ENCODE measurements at places on chromosomes 5 and 9.

GRCh38 chr9:14307989-14308852, 5.7 kb downstream of the NFIB start:
- no peak for DNase-seq

DNA sequence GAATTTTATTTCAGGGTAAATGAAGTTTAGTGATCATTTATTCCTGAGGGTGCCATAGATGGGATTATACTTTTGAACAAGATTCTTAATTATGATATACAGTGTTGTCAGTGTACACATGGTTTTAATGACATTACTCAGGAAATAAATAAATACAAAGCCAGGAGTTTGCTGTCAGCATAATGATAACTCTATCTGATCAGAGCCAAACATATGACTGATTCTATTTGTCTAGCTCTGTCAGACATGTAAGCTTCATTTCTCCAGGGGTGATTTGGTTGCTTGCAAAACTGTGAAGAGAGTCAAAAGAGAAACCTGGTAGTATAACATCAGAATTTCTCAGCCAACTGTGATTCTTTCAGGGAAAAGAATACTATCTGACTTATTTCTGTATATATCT, 1425.8 kb upstream of the C9orf72 start:
- no peak for DNase-seq

GRCh38 chr5:33309068-33309467, 131.7 kb upstream of the TARS1 start:
- no peak for DNase-seq

GRCh38 chr5:133389066-133389590, 223.2 kb downstream of the FSTL4 start:
- DNase-seq: no peak

GRCh38 chr5:132704875-132705274, 31.1 kb downstream of the IL4 start:
- no peak for DNase-seq

GRCh38 chr5:164336906-164337305, 831.5 kb downstream of the MAT2B start:
- DNase-seq: no peak

- no peak for DNase-seq
Measured at GRCh38 chr5:58501778-58502417, 10.7 kb downstream of the GAPT start.

DNA sequence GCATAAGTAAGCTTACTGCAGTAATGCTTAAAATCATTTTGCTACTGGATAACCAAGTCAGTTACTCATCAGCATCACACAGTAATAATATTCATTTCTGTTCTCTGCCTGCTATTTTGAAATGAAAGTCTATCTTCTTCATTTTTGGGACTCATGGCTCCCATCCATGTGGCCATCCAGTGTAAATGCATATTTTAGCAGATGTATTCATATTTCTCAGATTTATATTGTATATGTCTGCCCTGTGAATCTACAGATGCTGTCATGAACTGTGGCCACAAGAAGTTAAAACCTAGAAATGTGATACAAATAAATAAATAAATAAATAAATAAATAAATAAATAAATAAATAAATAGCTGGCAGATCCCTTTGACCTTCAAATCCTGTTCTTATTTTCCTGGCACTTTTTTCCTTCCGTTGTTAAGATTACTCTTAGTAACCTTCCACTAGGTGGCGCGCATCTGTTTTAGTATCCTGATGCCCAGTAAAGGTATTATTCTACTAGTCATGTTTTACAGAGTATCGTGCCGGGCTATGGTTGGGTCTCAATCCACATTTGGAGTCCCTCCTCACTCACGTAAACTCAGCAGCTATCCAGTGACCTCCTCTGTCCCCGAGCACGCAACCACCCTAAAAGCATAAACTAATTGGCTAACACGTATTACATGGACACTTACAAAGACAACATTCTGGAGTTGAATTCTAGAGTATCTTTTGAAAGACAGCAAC, 79.2 kb upstream of the IL7R start:
- DNase-seq: peak; percentile 67

DNA sequence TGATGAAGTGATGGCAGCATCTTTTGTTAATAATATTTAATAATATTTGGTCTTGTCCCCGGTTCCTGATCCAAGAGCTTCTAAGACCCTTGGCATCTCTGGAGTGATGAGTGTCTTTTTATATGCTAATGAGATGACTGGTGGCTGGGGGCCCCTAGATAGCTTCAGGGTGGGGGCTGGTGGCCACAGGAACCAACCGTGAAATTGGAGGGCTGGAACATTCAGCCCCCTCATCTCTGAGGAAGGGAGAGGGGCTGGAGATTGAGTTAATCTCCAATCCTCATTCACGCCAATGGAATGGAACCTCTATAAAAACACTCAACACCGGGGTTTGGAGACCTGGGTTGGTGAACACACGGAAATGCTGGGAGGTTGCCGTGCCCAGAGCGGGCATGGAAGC, 78.2 kb upstream of the RAPGEF1 start:
- DNase-seq: no peak

DNA sequence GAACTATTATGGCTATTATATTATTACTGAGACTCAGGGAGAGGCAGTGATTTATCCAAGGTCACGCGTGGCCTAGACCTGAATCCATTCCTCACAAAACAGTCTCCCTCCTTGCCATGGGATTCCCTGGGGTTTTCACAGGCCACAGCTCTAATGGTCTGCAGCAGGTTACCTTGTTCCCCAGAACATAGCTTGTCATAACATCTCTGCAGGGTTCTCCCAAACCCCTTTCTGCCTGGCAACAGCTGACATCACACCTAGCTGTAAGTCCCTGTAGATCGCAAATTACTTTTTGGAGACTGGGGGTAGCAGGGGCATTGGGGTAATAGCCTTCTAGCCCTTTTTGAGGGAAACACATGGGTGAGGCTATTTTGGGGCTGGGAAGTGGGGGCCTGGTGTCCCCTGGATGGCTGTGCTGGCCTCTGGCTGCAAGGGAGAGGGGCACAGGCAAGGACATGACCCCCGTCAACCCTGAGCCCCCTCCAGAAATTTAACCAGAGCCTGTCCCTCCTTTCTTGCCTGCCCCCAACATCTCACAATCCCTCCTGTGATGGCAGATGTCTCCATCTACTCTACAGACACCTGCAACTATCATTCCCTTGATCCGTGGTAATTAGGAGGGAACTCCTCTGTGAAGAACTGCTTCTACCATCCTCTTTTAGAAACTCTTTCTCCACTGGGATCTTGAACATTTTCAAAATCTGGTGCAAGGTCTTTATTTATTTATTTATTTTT, 1.3 kb downstream of the CD74 start:
- DNase-seq: peak; percentile 72

GRCh38 chr9:84939774-84940173, 270.2 kb downstream of the NTRK2 start:
- no peak for DNase-seq

GRCh38 chr9:22237497-22238363, 208.9 kb upstream of the DMRTA1 start:
- no peak for DNase-seq

GRCh38 chr5:124590686-124591085, 155.8 kb downstream of the ZNF608 start:
- no peak for DNase-seq

- no peak for DNase-seq
Measured at GRCh38 chr9:15163931-15164330, 143.1 kb downstream of the TTC39B start.

DNA sequence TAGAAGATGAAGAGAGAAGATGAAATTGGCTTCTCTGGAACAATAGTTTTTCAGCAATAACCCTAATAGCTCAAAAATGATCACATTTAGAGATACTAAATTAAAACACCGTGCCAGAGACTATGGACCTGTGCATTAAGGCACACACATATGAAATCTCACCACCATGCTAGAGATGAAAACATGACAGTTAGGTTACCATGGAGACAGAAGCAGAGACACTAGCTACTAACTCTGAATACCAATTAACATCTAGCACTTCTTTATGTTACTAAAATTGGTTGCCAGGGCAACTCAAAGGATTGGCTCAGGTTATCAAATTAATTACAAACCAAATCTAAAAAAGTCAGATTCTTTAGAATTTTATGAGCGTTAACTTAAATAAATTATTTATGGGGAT, 337.7 kb downstream of the PLK2 start:
- DNase-seq: no peak

- no peak for DNase-seq
Measured at GRCh38 chr9:34185778-34186551, 7.1 kb downstream of the UBAP1 start.

GRCh38 chr5:5939759-5940370, 438.5 kb downstream of the MED10 start:
- DNase-seq: no peak

DNA sequence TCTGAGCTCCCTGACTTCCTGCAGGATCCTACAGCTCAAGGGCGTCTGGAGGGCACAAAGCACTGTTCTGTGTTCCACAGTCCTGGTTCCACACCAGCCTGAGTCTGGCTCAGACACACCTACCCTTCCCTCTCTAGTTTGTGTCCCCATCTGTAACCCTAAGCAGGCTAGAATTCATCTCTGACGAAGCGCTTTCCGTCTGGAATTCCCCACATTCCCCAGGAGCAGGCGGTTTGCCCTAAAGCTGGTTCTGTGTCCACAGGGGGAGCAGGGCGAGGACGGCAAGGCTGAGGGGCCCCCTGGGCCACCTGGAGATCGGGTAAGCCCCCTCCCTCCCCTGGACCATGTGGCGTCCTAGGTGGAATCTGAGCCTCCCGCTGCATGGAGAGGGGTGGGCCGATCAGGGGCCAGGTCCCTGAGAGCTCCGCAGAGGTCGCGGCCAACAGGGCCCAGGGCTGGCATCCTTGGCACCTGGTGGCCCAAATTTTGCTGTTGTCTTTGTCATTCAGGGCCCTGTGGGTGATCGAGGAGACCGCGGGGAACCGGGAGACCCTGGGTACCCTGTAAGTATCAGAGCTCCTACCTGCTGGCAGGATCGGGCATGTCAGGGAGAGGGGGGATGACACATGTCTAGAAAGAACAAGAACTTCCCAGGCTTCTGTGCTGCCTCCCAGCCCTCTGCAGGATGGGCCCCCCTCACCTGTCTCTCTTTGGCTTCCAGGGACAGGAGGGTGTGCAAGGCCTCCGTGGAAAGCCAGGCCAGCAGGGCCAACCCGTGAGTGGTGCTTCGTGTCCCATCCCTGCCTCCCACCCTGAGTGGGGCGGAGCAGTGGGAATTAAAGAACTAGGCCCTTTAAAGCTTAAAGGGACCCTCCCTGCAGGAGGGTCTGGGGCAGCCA, 34.5 kb upstream of the ORM1 start:
- DNase-seq: peak; percentile 17

DNA sequence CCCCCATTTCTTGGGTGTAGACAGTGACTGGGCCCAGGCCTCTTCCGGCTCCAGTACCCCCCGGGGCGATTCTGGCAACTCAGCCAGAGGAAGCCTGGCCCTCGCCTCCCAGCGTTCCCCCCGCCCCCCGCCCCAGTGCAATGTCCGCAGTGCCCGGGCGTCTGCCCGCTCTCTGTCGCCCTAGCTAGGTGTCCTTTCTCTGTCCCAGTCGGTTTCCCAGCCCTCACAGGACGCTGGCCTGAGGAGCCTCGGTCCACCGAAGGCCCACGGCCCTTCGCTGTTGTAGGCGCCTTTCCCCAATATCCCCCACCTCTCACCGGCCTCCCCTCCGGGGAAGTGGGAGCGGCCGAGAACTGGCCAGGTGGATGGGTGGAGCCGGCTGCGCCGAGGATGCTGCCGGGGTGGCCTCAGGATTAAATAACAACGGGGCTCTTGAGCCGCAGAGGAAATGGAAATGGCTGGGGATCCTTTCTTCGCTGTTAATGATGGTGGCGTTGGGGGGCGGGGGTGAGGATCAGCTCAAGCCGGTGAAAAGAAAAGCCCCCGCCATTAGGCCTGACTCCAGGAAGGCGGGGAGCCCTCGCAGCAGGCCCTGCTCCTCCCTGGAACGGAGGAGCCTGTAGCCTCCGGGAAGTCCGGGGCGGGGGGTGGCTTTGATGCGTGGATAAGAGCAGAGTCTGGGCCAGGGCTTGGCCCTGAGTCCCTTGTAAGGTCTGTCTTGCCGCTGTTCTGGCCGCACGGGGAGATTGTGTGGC, 1.1 kb upstream of the SPRY4 start:
- peak; percentile 46 for DNase-seq

GRCh38 chr9:78644359-78644758, 347.4 kb downstream of the PSAT1 start:
- no peak for DNase-seq

DNA sequence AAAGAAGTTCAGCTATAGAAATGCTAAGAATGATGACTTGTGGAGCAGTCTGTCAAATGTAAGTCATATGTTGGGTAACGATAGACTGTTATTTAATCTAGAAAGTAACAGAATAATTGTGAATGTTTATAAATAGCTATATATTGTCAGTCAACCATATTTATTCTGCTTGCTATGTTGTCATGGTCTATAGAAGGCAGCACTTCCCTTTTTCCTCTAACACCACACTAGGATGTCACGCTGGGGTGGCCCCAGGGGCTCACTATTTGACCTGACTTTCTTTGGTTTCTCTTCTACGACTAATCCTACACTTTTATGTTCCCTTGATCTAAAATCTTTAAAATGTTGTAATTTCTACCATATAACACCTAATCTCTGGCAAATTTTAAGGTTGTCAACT, 20.5 kb downstream of the ERAP2 start:
- no peak for DNase-seq

GRCh38 chr5:92729088-92729487, 851.9 kb downstream of the NR2F1-AS1 start:
- no peak for DNase-seq

- DNase-seq: no peak
Measured at GRCh38 chr9:96680812-96681499, 25.8 kb upstream of the PRXL2C start.

DNA sequence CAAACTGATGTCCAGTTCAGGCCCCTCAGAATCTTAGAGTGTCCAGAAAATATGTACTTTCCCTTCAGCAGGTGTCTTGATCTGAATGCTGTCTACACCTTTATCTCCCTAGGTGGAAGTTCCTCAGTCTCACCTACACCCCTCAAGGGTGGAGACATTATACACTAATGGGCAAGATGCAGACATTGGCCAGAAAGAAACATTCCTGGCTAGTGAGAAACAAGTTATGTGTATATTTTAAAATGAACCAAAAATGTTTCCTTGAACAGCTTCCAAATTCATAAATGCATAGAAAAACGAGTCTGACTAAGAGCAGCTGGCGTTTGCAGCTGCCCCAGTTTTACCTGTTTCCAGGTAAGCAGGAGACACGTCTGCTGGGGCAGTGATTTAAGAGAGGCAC, 140.5 kb upstream of the IRX4 start:
- no peak for DNase-seq
